Bronchial smooth muscle cell (primary cell): ENCODE measurements at places on chromosomes 5 and 9. TPM values are rescaled to one million over a fixed set of nuclear protein-coding genes. Genes with fewer than 3 reads are reported as not detected.

LCN10 gene
- 0.16 TPM in 1 of 2 replicates, not detected in the other for total RNA-seq

DMRTA1 gene
- 0.34 and 0.47 TPM in 2 replicates for total RNA-seq

NR2F1-AS1 gene
- total RNA-seq: 35.8 and 43.1 TPM in 2 replicates

FAM151B gene
- total RNA-seq: 3.9 and 6.9 TPM in 2 replicates

CDX1 gene
- total RNA-seq: not detected in 2 replicates

MSMP gene
- total RNA-seq: not detected in 2 replicates

SLC31A2 gene
- 5.2 and 6.8 TPM in 2 replicates for total RNA-seq

GPR107 gene
- 18.8 and 52.9 TPM in 2 replicates for total RNA-seq

AIF1L gene
- total RNA-seq: 0.16 and 6.8 TPM in 2 replicates

NDUFS4 gene
- 150 and 151 TPM in 2 replicates for total RNA-seq
